Immature natural killer cell (primary cell): ENCODE measurements at places on chromosomes 6 and 20.

DNA sequence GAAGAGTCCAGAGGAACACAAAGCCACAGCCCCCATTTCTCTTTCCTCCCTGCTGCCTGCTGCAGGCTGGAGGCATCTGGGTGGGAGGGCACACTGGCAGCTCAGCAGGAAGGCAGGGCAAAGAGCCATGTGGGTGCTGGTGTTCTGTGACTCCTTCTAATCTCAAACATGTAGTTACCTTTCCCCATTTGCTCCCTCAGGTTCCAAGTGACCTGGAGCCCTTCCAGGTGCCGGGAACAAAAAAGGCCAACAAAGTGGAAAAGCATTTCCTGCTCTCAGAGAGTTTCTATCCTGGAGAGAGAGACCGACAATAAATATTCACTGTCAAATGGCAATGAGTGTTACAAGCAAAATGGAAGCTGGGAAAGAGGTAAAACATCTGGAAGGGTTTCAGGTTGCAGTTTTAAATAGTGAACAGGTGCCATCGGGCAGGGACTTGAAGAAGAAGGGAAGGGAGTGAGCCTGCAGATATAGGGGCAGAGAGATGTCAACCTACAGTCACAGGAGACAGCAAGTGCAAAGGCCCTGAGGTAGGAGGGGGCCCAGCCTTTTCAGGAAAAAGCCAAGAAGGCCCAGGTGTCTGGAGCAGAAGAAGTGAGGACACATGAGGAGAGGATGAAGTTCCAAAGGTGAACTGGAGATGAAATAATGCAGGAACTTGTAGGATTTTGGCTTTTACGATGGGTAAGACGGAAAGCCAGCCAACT lies 43.6 kb upstream of the IYD start:
- no peak for DNase-seq

DNA sequence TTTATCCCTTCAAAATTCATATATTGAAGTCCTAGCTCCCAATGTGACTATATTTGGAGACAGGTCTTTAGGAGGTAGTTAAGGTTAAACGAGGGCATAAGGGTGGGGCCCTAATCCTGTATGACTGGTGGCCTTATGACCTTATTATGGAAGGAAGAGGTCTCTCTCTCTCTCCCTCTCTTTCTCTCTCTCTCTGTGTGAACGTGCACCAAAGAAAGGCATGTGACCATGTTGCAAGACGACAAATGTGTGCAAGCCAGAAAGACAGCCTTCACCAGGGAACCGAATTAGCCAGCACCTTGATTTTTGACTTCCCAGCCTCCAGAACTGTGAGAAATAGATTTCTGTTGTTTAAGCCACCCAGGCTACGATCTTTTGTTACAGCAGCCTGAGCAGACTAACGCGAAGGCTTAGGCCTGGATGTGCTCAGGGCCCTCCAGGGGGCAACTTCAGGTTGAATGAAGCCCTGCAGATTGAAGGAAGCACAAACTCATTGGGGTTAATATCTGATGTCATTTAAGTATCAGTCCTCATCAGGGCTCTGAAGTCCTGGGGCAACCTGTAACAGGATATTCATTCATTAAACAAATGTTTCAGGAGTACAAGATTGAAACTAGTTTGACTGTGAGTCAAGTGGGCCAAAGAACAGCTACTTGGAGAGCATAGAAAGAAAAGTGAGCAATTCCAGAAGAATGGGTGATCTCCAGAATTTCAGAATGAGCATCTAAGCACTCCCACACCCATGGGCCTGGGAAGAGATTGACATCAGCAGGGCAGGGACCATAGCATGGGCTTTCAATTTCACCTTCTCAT lies 157.4 kb upstream of the TNFAIP3 start:
- DNase-seq, result no peak

- no peak for DNase-seq
These were observed 3.3 kb downstream of the HEY2 start for GRCh38 chr6:125752773-125753172.

DNA sequence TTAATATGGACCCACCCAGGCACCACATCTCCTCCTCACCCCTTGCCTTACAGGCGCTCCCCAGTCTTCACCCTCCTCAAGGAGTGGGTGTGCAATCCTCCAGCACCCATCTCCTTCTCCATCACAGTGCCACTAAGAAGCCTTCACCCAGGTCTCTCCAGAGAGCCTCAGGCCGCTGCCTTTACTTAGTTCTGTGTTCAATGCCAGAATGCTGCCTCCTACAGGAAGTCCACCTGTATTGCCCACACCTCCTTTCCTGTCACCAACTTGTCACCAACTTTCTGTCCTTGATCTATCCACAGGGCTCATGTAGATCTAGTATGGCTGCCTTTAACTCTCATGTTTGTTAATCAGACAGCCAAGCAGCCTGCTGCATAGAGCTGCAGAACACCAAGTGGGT lies 586 bp upstream of the LST1 start:
- no peak for DNase-seq

- DNase-seq, result no peak
These were observed 30.9 kb downstream of the HEBP2 start for GRCh38 chr6:138434925-138435324.

DNA sequence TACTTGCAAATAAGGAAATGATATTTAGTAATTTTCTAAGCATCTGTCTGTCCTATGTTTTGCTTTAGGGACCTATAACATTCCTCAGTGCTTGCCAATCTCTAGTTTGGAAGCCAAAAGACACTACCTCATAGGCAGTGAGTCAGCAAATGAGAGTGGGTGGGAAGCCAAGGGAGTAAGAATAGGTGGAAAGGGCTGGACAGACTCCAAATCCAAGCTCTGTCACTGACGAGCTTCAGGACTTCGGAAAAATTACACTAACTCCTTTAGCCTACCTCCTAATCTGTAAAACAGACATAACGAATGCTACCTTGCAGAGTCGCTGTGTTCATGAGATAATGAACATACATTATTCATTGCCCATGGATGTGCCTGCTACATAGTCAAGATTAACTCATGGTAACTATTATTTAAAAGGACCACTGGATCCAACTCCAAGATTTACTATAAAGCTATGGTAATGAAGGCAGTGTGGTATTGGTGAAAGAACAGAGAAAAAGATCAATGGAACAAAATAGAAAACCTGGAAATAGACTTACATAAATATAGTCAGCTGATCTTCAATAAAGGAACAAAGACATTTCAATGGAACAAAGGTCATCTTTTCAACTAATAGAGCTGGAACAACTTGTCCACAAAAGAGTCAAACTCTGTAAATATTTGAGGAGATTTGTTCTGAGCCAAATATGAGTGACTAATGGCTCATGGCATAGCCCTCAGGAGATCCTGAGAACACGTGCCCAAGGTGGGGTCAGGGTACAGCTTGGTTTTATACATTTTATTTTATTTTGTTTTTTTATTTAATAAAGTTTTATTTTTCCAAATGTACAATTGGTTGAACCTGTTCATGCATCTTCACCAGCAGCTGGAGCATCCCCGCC lies 64.1 kb downstream of the FAM50B start:
- no peak for DNase-seq

DNA sequence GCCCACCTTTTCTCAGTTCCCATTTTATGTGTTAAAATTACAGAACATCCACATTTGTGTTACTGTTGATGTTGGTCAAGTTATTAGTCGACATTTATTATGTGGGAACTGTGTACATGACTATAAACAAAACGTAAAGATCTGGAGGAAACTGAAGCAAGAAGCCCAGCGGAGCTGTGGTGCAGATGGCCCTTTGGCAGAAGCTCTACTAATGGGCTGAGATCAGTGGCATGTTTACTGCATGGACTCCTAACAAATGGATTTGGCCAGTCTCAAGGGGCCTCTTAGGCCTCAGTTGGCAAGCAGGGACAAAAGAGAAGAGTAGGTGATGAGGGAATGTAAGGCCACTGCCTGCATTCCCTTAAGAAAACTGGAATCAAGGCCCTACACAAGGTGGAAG lies 282.1 kb upstream of the TCF21 start:
- DNase-seq, result no peak

GRCh38 chr6:43687079-43687436 lies 533 bp downstream of the MRPS18A start:
- DNase-seq, result no peak

- DNase-seq, result no peak
These were observed 255.2 kb upstream of the SULF2 start for GRCh38 chr20:48040491-48040890.

DNA sequence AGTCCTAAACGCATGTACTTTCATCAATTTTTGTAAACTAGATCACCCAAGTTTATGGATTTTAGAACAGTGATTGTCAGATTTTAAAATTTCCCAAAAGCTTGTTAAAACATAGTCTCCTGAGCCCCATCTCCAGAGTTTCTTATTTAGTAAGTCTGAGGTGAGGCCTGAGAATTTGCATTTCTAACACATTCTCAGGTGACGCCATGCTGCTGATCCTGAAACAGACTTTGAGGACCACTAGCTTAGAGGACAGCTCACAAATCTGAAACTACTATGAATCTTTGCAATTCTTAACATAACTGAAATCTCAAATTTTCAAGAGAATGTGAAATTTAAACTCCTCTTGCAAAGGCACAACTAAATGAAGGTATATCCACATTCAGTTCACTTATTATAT lies 37.8 kb upstream of the MLIP start:
- DNase-seq, result no peak

DNA sequence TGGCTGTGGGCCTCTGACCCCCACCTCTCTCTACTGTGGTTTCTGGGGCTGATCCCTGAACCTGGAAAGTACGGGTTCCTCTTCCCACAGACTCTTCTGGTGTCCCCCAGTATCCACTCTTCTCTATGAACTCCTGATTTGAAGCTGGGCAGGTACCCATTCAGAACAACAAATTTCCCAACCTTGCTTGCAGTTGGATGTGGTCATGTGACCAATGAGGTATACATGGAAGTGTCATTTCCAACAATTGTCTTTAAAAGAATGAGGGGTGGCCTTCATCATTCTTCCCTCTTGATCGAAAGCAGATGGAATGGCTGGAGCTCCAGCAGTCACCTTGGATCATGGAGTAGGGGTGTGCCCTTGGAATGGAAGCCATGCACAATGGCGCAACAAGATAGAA lies 128.0 kb upstream of the MLN start:
- DNase-seq, result no peak

- DNase-seq, result no peak
These were observed 31.9 kb upstream of the TAB2 start for GRCh38 chr6:149285626-149286025.

- DNase-seq, result no peak
These were observed 57.0 kb downstream of the CAP2 start for GRCh38 chr6:17450397-17450796.

- DNase-seq, result peak; percentile 4
These were observed 455.0 kb upstream of the GJE1 start for GRCh38 chr6:141677598-141678211.

DNA sequence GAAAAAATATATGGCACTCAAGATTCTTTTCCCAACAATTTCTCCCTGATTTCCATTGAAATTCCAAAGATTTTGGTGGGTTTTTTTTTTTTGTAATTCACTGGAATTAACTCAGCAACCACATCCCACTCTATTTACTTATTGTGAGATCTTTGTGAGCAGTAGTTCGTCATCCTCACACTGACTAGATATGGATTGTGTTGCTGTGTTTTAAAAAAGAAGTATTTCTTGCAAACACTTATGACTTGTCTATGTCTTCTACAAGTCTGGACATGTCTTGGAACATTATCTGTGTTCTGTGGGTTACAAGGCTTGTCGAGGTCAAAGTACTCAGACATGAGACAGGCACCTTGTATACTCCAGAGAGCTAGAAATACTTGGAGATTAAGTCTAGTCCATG lies 7.3 kb upstream of the TENT5A start:
- DNase-seq, result no peak

DNA sequence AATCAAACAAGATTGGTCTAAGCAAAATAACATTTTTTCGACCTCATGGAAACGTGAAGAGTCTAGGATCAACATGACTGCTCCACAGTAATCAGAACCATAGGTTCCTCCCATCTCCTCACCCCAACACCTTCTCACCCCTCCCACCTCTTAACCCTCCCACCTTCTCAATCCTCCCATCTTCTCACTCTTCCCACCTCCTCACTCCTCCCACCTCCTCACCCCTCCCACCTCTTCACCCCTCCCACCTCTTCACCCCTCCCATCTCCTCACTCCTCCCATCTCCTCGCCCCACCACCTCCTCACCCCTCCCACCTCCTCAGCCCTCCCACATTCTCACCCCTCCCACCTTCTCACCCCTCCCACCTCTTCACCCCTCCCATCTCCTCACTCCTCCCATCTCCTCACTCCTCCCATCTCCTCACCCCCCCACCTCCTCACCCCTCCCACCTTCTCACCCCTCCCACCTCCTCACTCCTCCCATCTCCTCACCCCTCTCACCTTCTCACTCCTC lies 567.4 kb downstream of the C6orf118 start:
- DNase-seq, result no peak

DNA sequence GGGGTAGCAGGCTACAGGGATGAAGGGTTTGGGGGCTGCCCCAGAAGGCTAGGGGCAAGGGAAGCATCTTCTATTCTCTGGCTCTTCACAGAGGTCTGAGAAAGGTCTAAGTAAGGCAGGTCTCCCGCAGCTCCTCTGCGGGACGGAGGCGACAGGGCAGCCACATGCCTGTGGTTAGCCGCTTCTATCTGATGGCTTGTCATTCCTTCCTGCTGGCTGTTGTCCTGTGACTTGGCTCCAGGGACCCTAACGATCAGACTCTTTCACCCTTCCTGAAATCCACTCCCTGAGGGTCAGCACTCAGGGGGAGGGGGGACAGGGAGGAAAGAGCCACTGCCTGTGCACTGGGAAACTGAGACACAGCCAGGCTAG lies 673 bp downstream of the CST7 start:
- DNase-seq, result peak; percentile 75

- no peak for DNase-seq
These were observed 51.9 kb upstream of the MCUR1 start for GRCh38 chr6:13866301-13866700.

DNA sequence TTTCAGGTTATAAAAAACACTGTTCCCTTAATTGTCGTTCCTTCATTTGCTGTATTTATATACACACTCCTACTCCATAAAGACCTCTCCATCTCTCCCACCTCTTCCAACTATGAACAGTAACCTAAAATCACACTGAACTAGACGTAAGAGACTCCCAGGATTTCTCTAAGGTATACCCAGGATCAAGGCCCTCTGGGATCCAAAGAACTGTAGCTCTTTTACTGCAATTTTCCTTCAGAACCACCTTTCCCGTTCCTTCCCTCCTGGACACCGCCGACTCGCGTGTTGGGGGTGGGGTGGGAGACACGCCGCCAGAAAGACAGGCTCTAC lies 680 bp downstream of the LATS1 start:
- no peak for DNase-seq

DNA sequence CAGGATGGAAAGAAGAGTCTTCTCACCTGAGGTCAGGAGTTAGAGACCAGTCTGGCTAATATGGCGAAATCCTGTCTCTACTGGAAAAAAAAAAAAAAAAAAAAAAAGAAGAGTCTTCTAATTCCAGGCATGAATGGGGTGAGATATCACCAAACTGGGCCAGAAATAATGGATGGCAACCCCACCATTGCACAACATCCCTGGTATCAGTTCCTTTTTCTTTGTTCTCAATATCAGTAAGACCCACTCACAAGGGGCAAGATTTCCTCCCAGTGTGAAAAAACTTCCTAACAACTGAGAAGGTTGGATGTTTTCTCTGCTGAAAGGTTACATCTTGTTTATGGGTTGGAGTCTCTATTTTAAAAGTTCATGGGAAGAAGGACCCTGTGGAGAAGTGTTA lies 23.6 kb upstream of the NR2E1 start:
- no peak for DNase-seq

- no peak for DNase-seq
These were observed 79.4 kb downstream of the ASXL1 start for GRCh38 chr20:32437391-32438074.

- no peak for DNase-seq
These were observed 236.7 kb downstream of the FARS2 start for GRCh38 chr6:5497896-5498578.

- DNase-seq, result no peak
These were observed 7.3 kb downstream of the ABT1 start for GRCh38 chr6:26604026-26604425.

- no peak for DNase-seq
These were observed 42.4 kb upstream of the EMILIN3 start for GRCh38 chr20:41408986-41409385.
